ENCODE measurements at places on chromosomes 13 and 19.

DNA sequence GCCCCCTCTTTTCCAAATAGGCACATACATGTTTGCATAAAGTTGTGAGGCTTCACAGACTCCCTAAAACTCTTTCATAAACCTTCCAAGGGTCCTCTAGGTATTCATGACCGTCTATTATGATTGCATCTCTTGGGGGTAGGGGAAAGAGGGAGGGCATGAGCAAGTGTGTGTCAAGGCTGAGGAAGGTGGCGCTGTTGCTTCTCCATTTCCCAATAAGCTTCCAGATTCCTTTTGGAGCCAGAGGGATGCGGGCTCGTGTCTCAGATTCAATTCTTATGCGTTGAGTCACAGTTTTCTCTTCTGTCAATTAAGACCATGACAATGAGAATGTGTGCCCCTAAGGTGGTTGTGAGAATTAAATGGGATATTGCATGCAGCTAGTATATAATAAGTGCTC lies 51.0 kb upstream of the CYP2A7 start:
- no peak for DNase-seq

- no peak for DNase-seq
Measured at GRCh38 chr19:17519967-17520366, 8.5 kb downstream of the PGLS start.

GRCh38 chr19:45045671-45046353 lies 7.0 kb downstream of the CLASRP start:
- no peak for DNase-seq

GRCh38 chr13:87669379-87669978 lies 1.7 kb upstream of the SLITRK5 start:
- DNase-seq: no peak

DNA sequence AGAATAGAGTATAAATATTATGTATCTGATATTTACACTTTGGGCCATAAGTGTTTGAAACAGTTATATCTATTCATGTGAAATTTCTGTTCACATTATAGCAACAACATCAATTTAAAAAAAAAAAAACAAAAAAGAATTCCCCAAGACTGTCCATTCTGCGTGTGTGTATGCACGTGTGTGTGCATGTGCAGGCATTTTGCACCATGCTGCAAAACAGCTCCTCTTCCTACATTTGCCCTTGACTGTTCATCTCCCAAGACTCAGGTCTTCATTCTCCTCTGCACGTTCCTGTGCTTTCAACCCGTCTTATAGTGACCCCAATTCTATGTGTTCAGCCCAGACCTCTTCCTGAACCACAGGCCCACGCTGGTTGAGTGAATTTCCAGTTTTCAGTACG lies 149.4 kb downstream of the SHISA2 start:
- no peak for DNase-seq

GRCh38 chr19:47542030-47542475 lies 27.2 kb upstream of the NAPA start:
- DNase-seq: no peak

DNA sequence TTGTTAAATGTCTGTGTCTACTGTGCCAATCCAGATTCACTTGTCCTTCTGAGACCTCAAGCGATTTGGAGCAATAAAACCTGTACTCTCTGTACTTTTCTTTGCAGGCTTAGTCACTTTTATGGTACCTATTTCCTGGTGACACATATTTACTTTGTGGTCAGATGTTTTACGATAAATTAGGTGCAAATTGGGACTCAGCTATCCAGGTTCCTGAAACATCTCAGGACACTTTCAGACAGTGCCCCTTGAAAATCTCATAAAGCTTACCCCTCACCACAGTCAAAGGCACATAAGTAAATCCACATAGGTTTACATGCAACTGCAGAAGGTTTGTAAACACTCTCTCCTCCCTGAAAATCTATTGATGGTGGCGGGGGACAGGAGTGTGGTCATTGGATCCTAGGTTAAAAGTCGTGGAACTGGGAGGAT lies 438.8 kb downstream of the EFNB2 start:
- DNase-seq: no peak

- DNase-seq: no peak
Measured at GRCh38 chr19:18278521-18279265, 2.7 kb downstream of the JUND start.

DNA sequence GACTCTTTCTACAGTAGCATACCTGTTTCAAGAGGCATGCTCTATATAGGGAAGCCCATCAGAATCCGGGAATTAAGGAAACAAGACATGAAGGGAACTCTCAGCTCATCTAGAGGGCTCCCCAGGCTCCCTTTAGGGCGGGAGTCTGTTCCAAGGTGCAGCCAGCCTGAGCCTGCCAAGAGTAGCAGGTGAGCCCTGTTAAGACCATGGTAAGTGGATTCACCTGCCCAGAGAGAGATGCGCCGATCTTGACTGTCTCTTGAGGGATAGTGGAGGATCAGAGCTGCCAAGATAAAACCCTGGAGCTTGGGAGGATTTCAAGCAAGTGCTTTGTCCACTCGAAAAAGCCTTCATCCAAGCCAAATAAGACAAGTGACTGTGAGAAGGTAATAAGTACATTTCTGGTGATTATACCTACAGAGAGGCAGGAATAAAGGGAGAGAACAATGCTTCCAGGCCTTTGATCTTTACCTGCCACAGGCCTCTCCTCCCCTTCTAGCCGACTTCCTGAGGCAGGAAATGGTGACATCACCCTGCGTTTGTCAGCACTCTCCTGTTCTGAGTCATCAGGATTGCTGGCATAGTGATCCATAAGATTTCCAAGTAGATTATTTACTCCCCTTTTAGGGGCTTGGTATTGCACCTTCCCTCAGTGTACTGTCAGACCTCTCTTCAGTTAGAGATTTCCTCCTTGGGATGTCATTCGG lies 31.5 kb downstream of the KLF5 start:
- no peak for DNase-seq

DNA sequence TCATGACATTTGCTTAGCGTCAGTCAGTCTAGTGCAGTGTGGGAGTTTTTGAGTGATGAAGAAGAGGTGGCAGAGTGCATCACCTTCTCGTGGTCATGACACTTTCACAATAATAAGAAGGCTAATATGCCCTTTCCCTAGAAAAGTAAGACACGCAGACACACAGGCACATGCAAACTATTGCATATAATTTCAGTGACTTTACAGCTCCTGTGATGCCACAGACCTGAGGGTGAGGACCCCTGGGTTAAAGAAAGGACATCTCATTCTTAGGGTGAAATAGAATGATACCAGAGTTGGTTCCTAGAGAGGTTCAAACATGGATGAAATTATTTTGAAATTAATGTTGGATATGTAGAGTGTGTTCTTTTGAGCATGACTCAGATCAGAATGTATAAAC lies 300.3 kb downstream of the GPC5 start:
- no peak for DNase-seq

DNA sequence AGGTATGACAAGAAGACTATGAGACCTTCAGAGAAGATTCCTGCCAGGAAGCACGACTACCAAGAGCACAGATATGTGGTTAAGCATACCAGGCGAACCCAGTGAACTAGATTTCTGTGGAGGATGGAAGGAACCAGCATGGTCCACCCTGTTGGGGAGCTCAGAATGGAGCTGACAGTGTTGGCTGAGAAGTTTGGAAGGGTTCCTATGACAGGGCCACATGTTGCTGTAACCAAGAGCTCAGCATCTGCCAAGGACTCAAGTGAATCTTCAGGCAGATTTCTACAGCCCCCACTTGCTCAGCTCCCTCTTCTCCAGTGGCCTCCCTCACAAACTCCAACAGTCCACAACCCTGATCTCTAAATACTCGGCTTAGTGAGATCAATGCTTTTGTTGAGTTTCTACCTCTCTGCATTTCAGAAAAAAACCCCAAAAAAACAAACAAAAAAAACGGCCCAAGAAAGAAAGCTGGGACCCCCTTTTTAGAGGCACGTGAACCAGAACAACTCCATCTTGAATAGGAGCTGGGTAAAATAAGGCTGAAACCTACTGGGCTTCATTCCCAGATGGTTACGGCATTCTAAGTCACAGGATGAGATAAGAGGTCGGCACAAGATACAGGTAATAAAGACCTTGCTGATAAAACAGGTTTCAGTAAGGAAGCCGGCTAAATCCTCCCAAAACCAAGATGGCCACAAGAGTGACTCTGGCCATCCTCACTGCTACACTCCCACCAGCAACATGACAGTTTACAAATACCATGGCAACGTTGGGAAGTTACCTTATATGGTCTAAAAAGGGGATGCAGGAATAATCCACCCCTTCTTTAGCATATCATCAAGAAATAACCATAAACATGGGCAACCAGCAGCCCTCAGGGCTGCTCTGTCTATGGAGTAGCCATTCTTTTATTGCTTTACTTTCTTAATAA lies 691.1 kb downstream of the UQCRFS1 start:
- no peak for DNase-seq

DNA sequence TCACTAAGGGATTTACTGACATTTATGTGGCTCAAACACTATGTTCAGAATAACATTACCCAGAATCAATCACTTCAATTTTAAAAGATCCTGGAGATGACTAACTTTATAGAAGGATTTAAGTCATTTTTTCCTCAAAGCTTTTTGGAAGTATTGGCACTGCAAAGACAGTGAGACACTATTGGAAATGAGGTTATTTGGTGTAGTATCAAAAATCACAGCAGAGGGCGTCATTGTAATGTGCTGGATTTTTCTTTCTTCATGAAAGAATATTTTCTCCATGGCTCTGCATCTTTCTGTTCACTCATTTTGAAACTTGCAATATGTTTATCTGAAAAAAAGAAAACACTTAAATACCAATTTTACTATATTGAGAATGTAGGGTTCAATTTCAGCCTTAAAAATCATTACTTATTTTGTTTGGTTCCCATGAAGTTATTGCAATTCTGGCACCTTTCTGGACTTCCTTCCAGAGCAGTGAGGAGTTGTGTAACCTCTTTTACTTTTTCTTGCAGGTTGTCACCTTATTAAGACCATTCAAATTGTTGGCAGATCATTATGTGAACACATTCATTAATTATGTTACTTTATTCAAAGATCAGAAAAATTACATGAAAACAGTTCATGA lies 3.7 kb upstream of the CSNK1A1L start:
- no peak for DNase-seq

DNA sequence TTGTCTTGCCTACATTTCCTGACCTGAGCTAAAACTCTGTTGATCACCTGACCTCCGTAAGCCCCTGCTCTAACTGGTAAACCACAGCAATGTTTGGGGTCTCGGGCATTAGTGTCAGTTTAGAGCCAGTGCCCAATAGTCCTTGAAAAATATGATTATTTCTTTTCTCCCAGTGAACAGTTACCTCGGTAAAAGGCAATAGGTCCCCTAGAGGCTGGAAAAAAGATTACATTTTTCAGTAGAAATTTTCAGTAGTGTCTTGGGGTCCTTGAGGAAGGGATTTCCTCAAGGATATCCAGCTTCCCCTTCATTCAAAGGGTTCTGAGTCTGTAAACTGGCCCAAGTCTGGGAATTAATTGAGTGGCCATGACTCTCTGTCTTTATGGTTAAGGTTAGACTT lies 177.5 kb downstream of the SLC7A1 start:
- no peak for DNase-seq

Data from activated CD4-positive, CD25-positive, alpha-beta regulatory T cell (primary cell).